ENCODE measurements at places on chromosomes 13 and 19.

DNA sequence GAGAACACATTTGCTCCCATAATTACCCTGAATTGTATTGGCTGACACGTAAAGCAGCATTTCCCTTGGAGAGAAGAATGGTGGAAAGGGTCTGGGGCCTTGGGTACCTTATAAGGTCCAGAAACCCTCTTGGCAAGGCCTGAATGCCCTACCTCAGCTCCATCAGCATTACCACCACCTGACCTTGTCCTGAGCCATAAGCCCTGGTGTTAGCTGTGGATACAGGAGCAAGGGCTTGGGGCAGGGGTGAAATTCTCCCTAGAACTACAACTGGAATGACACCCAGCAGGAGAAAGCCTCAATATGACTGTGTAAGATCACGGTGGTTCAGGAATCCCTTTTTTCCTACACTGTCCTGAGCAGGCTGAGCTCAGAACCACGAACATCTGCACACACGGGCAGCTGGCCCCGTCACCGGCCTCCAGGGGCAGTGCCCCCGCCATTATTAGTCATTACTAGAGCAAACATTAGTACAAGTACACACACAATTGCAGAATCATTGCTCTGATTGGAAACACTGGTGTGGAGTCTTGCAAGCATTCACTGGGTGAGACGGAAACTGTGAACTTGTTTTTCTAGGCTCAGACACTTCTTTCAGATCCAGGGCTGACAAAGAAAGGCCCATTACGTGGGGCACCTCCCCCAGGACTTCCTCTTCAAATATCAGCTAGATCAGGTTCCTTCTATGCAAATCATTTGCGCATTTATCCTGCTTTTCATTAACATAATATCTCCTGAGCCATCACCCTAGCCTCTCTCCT, 26.8 kb upstream of the MTIF3 start:
- peak; percentile 69 for DNase-seq

DNA sequence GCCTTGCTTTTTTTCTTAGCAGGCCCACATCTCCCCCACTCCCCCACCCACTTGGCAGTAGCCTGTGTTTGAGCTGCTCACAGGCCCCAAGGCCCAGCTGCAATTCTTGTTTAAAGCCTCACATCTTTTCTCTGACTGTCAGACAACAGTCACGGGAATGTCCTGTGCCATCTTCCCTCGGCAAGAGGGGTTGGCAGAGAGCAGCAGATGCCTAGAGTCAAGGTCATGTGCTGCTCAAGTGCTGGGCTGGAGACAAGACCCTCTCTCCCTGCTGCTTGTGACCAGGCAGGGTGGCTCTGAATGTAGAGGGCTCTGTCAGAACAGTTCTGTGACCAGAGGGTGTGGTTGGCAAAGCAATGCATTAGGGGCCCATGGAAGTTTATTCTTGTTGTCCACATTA, 47.4 kb downstream of the BBC3 start:
- DNase-seq, result no peak

GRCh38 chr19:47447470-47448359, 24.0 kb downstream of the SLC8A2 start:
- DNase-seq, result no peak

GRCh38 chr13:94239135-94239534, 240.3 kb downstream of the DCT start:
- peak; percentile 73 for DNase-seq

DNA sequence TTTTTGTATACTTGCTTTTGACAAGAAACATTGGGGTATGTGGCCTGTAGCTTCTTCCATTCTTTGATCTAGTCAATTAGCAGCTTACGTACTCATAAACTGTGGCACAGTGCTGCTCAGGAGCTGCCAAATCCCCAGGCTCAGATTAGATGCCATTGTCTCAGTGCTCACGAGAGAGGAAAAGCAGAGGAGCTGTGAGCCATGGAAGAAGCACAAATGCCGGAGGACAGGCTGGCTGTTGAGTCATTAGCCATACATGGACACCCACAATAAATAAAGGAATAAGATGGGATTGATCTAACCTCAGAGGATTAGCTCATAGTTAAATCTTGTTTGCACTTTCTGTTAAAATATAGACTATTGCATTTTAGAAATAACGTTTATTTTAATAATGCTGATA, 121.7 kb downstream of the POSTN start:
- peak; percentile 67 for DNase-seq

DNA sequence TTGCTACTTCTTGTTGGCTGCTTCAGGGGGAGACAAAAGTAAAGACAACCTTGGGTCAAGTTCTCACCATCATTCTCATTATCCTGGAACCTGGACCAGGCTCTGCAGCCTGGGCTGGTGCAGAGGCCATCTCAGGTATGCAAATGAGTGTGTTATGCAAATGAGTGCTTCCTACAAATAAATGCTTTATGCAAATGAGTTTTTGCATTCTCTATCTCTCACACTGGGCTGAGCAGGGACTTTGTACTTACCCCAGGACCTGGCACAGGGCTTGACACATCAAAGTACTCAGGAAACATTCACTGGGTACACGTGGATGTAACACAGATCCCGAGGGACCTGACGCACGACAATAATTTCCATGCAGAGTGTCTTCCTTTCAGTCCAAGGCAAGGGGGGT, 103.0 kb downstream of the DNAJC15 start:
- no peak for DNase-seq

DNA sequence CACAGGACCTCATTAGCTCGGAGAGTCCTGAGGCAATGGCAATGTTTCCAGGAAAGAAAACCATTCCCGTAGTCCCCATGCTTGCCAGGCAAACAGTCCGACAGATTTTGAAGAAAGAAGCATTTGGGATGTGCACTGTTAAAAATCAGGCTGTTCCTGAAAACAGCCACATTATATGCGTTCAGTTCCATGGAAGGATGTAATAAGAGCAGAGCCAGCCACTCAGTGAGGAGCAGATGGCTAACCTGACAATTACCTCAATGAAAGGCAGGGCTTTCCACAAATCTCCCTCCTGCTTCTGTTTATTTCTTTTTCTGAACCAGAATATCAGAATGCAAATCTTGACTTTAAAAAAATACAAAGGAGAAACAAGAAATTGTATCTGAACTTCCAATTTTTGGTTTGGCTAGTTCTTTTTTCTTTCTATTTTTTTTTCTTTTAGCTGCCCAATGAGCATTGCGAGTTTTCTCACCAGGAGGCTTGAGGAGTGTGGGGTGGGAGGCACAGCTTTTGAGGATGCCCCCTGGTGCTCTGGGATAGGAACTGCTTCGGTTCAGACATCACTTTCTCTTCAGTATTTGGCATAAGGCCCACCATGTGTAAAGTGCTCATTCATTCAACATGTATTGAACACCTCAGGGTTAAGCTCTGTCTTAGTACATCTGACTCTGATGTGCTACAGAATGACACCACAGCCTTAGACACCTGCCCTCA, 124.2 kb downstream of the TBC1D4 start:
- peak; percentile 84 for DNase-seq

GRCh38 chr19:55830656-55831055, 1.1 kb downstream of the NLRP11 start:
- no peak for DNase-seq

DNA sequence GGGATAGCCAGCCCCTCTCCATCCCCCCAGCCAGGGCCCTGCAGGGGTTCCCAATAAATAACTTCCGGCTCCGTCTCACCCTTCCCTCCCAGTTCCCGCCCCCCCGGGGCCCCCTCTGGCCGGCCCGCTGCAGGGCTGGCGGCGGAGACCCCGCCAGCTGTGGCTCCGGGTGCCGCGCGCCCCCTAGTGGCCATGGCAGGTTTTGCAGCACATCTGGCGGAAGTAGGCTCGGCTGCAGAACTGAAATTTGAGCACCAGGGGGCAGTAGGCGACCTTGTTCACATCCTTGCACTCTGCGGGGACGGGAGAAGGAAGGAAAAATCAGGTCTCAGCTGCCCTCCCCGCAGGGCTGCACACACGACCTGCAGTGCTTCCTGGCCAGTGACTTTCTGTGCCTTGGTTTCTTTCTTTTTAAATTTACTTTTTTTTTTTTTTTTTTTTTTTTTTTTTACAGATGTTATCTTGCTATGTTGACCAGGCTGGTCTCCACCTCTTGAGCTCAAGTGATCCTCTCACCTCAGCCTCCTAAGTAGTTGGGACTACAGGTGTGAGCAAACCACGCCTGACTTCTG, 3.6 kb upstream of the MYO1F start:
- DNase-seq, result peak; percentile 53

DNA sequence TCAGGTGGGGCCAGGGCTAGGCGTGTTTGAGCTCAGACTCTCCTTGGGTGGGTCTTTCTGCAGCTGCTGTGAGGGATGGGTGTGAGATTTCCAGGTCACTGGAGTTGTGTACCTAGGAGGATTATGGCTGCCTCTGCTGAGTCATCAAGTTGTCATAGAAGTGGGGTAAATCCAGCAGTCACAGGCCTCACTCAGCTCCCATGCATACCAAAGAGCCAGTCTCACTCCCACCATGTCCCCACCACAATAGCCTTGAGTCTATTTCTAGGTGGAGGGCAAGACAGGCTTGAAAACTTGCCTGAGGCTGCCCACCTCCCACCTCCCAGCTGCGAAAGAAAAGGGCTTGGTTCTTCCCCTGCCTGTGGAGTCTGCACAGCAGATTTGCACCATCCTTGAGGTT, 194.0 kb upstream of the PCDH17 start:
- DNase-seq, result no peak

DNA sequence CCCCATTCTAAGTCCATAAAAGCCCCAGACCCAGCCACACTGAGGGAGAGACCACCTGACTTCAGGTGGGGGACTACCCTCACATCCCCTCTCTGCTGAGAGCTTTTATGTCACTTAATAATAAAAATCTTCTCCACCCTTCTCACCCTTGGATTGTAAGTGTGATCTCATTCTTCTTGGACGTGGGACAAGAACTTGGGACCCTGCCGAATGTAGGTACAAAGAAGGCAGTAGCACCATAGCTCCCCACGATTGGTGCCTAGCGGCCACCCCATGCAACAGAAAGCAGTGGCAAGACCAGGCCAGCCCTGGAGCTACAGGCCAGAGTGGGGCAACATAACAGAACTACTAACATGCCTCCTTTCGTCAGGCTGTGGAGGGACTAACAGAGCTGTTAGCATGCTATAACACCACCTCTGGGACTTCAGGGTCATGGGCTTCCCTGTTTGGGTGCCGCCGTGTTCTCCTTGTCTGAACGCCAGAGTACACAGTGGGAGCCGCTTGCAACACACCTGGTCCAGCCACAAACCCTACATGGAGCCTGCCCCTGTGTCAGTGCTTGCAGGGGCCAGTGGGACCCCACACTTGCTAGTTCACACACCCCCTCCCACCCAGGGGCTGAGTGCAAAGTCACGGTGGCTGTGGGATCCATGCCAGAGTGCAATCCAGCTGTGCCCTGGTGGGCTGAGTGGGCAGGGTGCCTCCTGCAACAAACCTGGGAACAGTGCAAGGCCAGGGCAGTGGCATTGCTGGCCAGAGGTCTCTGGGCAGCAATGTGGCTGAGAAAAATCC, 5.2 kb upstream of the FBXO17 start:
- DNase-seq, result no peak

DNA sequence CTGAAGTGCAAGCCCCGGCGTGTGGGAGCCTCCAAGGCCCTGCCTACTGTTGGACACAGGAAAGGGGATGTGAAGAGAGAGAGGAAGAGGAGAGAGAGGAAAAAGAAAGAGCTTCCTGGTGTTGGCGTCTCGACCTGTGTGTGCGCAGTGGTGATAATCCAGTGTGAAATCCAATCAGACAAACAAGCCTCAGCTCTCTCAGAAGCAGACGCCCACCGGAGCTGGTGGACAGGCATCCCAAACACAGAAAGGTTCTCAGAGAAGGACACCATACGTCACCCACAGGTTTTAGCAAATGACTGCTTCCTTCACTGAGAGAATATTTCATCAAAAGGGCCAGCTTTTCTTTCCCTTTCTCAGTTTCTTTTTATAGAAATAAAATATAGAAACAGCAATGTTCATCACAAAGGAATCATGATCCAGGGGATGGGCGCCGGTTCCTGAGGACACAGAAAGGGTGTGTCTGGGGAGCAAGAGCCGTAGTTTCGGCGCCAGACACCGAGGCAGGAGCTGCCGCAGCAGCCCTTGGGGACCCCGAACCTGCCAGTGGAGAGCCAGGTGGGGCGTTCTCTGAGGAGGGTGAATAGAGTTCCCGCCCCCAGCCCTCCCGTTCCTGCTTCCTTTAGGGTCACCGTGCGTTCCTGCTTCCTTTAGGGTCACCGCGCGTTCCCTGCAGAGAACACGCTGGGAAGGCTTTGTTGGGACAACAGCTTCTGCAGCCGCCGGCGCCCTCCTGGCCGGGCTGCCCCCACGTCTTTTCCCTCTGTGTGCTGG, 145.8 kb upstream of the SOX1 start:
- no peak for DNase-seq

DNA sequence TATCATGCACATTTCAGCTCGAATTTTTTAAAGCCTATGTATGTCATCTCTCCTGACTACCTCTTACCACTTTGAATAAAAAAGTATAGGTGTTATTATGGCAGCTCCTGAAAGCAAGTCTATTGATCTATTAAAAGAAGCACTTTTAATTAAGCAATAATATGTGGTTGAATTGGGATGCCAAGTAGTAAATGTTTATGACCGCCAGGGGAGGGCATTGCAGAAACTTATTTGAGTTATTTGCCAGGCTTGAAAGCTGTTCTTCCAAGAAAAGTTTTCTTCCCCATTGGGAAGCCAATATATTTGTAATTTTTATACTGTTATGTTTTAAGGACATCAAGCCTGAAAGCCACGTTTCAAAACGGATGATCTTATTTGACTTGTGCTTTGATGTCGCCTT, 88.1 kb upstream of the SOX21 start:
- no peak for DNase-seq

- no peak for DNase-seq
Observed at GRCh38 chr13:90640976-90641375, 706.5 kb upstream of the MIR17HG start.

DNA sequence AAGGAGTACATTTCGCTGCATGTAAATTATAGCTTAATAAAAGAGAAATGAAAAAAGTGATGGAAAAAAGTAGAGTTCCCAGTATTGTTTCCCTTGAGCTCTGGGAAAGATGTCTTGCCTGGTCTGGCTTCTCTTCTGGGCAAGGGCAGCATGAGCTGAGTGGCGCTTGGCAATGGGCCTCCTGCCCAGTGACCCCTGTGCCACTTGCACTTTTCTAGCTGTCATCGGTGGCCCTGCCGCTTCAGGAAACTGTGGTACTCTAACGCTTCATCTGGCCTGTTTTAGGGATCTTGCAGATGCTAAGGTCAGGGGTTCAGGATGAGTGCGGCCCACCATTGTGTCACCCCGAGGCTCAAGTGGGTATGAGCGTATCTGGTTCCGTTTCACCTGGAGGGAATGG, 161.4 kb downstream of the MTUS2 start:
- DNase-seq, result no peak

- no peak for DNase-seq
Observed at GRCh38 chr13:67630640-67631039, 400.5 kb upstream of the PCDH9 start.
